Stimulated activated CD4-positive, alpha-beta T cell treated with anti-CD3 and anti-CD28 coated beads, Interleukin-15, amount 100 ng/mL, for 1 hour (primary cell): ENCODE measurements at places on chromosomes 4 and X.

- no peak for DNase-seq
Measured at GRCh38 chr4:144685911-144686310, 40.0 kb downstream of the HHIP start.

GRCh38 chr4:183658362-183659028 is 490 bp downstream of the RWDD4 start:
- DNase-seq = peak; percentile 8

DNA sequence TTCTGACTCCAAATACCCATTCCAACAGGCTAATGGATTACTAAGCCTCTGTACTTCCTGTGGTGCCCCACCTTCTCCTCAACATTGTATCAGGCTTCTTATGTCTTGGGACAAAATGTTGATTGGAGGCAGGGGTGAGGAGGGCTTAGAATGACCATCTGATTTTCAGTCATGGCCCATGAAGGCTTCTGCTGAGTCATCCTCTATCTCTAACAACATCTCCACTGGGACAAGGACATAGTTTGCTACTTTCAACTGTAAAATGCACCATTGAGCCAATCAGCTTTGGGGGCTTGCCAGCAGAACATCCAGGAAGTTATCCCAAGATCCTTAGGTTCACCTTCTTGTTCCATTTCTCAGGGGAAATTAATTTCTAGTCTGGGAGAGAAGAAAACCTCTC is 29.5 kb downstream of the MAGEB17 start:
- DNase-seq = no peak

DNA sequence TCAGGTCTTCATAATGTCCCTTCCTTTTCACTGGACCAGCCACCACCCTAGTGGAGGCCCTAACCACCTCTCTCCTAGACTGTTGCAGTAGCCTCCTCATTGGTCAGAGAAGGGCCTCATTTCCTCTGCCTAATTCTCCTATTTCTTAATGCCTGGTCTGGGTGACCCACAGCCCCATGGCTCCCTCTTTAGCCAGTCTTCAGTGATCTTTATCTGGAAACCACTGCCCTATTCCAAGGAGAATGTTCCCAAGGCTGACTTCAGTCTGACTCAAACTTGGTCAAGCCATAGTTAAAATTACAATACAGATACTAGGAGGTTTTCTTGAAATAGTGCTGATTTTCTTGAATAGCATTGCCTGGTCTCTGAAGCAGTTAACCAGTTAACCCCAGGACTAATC is 53.6 kb upstream of the PRPS1 start:
- no peak for DNase-seq

- no peak for DNase-seq
Measured at GRCh38 chr4:139603576-139604410, 47.8 kb upstream of the SETD7 start.

DNA sequence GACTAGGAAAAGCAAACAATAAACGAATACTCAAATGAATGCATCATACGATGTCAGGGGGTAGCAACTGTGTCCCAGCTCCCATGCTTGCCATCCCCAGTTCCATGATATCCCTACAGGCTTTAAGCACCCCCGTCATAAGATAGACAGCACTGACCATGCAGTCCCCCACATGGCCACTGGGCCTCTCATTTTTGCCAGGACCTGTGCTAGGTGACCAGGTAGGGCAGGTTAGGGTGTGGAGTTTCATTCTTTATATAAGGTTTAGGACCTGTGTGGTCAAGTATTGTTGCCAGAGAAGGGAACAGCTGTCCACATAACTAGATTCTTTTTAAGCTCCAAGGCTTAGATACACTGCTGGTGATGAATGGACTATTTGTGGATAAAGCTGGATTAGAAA is 9.7 kb downstream of the PPEF2 start:
- DNase-seq = no peak

DNA sequence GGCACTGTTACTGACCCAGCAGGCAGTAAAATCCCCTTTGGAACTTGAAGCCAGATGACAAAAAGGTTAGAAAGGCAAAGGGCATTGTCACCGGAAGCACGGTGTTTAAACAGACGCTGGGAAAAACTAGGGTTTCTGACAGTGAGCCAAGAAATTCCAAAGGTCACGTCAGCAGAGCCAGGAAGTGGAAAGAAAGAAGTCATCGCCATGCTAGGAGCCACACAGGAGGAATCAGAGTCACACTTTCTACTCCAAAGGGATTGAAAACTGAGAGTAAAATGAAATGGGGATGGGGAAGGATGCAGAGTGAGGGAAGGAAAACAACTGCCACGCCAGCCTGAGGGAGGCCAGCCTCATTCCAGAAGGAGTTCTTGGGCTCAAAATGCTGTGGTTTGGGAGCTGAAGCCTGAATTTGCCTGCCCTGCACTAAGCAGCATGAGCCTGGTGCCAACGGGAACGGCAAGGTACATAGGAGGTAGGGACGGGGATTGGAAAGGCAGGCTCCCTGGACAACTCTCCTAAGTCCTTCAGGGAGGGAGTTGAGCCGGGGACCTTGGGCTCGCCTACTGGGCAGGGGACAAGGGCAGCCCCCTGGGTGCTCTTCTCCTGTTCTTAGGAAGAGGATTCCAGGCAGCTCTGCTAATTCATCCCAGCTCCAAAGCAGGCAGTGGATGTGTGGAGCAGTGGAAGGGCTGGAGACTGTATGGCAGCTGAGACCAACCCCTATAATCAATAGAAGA is 66.8 kb downstream of the SOWAHB start:
- DNase-seq = no peak

- no peak for DNase-seq
Measured at GRCh38 chr4:87949961-87950360, 25.6 kb upstream of the SPP1 start.

- DNase-seq = no peak
Measured at GRCh38 chr4:7608046-7608445, 173.3 kb upstream of the PSAPL1 start.

GRCh38 chr4:73816814-73817213 is 19.7 kb upstream of the CXCL6 start:
- no peak for DNase-seq

DNA sequence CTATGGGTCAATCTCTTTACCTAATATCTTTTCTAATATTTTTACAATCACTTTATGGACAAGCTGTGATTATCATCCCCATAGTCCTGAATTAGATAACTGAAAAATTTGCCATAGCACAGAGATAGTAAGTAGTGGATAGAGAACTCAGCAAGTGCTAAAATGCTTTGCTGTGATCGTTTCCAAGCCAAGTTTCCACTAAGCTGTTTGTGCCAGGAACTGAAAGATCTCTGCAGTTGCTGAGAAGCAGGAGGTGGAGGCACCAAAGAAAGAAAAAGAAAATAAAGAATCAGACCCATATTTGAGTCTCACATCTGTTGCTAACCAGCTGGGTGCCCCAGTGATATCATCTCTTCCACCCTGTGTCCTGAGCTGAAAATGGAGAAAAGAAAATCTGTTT is 605.6 kb upstream of the BOD1L1 start:
- DNase-seq = no peak

DNA sequence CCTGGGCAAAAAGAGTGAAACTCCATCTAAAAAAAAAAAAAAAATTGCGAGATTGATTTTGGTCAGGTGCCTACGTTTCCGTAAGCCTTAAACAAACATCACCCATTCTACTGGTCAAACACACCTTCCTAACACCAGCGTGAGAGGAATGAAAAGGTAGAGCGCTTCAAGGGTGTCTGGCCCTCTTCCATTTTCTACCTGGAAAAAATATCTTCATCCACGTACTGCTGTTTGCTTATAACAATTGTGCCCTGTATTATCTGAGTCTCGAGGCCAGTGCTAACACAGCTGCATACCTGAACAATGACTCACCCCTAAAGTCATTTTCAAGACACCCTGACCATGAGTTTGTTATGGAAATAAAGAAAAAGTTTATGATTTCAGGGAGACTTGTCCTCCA is 13.9 kb downstream of the TMSB4X start:
- no peak for DNase-seq

- no peak for DNase-seq
Measured at GRCh38 chrX:10972706-10973105, 138.4 kb upstream of the HCCS start.

DNA sequence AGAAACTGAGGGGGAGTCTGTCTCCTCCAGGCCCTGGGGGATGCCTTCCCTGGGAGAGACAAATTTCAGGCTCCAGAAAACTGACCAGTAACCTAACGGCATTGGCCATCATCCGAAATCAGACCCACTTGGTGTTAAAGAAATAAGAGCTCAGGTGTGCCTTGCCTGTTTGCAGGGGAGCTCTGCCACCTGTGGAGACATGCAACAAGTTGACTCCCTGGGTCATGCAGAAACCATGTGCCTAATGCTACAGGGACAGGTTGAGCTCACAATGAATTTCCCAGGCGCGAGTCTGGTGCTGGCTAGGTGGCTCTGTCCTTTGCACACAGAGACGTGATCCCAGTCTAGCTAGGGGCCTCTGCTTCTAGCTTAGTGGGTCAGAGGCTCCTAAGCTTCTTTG is 95.8 kb upstream of the KIT start:
- DNase-seq = no peak

DNA sequence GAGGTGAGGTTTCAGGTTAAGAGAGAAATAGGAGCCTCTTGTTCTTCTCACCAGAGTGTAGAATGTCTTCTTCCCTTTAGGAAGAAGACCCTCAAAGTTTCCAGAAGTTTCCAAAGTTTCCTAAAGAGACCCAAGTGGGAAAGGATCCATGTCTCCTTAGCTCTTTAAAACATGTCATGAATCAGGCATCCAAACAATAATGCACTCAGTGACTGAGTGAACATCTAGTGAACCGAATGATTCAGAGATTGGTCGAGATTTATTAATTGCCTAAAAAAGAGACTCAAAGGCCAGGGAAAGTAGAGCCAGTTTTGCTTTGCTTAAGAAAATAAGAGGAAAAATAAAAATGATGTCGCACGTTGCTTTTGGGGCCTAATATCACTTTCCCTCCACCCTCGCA is 29.4 kb downstream of the FGF5 start:
- DNase-seq = no peak

DNA sequence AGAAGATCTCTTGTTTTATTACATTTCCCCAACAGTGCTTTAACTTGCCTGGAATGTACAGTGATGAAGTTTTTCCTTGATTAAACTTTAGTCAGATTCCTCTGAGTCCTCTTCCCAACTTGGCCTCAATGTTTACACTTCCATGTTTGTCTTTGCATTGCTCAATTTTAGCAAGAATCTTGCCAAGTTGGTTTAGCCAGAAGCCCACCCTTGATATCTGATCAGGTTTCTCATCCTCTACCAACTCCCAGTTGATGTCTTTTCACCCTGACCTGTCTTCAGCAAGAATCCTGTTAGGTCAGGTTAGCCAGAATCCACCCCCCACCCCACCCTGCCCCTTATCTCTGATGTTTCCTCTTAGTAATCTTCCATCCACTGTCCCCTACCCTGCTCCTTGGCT is 120.9 kb downstream of the MBNL3 start:
- DNase-seq = no peak

DNA sequence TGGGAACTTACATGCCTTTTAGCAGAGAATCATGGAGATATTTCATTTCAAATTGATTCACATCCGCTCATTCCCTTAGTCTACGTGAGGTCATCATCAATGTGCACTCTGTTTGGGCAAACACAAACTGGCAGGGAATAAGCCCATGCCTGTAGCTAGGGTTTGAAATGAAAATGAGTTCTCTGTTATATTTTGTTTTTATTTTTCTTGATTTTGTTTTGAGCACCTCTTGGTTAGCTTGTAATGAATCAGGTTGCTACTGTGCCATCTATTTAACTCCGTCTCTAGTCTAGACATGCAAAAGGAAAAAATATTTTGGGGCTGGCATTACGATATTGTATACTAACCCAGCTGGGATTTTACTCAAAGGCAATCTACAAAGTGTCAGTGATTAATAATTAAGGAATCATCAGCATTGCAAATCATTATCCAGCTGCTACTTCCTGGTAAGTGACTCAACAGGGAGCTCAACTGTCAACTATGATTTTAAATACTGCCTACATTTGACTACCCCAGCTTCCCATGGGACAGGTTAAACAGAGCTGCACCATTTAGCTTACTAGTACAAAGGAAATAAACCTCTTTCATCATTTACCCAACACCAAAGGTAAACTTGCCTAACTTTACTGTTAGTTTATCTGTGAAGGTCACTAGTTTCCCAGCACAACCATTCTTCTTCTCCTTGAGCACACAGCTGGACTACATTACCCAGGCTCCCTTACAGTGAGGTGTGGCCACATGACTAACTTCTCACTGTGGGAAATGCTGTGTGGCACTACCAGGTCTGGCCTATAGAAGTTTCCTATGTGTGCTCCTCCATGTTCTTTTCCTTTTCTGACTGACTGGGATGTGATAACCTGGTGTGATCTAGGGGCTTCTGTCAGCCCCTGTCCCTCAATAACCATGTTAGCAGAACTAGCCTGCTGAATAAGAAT is 21.2 kb upstream of the TRPC5OS start:
- DNase-seq = no peak

- no peak for DNase-seq
Measured at GRCh38 chr4:110062166-110062565, 136.2 kb downstream of the ELOVL6 start.

DNA sequence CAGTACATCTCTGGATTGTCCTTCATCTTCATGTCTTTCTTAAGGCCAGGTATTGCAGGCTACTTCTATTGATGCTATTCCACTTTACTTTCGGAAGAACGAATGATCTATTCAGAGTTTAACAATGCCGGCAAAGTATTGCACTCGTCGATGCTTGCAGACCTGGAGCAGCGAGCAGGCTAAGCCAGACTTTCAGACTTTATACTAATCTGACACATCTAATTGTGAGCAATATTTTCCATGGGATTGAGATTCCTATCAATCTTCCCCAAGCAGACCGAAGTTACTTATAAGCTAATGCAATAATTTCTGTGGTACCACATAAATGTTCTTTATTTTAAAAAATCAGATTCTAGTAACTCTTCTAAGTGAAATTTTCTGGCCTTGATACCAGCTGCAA is 1.6 kb downstream of the EMCN start:
- DNase-seq = no peak

DNA sequence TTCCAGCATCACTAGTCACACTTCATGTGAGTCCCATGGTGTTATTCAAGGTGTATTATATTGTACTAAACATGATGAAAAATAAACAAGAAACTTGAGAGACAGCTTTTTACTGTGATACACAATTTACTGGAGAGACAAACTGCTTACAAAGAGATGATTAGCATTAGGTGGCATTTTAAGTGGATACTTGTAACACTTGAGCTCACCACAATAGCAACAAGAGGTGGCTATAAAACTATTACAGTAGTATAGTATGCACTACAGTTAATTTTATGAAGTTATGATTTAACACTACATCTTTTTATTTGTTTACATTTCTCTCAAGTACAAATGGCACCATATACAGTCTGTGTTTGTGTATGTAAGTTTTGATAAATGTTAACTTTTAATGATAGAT is 246.6 kb downstream of the PARM1 start:
- DNase-seq = no peak
